Cardiac muscle cell (in vitro differentiated cells and primary cell): ENCODE measurements at places on chromosomes 5 and 9. TPM values are rescaled to one million over a fixed set of nuclear protein-coding genes. Genes with fewer than 3 reads are reported as not detected.
A peak's percentile ranks its signal among the peaks of the same experiment; 100 is the strongest.

The ANKRD18B gene
- total RNA-seq = 0.80 TPM in 1 of 2 replicates, not detected in the other

DNA sequence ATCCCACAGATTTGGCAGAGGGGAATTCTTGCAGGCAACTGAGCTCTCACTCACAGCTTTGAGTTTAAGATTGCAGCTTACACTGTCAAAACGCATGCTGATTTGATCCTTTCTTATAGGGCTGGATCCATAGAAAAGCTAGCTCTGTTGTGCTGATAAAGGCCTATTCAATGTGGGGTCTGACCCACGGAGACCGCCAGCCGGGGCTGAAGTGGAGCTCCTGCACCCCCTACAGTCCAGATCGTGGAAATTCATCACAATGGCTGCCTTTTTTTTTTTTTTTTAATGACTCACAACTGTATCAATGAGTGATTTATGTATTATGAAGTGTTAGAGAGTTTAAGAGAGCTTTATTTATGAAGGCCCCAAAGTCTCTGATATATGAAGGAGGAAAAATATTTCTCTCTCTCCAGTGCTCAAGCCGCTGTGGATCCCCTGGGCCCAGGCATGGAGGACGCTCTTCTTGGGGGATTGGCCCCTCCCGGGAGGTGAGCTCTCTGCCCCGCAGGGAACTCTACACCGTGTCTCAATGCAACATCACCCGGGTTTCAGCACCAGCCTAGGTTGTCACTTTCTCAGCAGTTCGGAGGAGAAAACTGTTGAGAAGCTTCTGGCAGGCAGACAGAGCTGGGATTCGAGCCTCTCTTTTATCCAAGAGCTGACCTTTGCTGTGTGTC is 700.2 kb downstream of the IRX1 start:
- H3K36me3 ChIP-seq = no peaks in the 10 kb centered on the region
- no peak overlapping the region for H3K4me3 ChIP-seq

- H3K27ac ChIP-seq = no peak overlapping the region
- no peaks in the 10 kb centered on the region for H3K36me3 ChIP-seq
- no peak for DNase-seq
- H3K27me3 ChIP-seq = no peaks in the 10 kb centered on the region
Measured at GRCh38 chr9:17330097-17330496, 195.3 kb downstream of the CNTLN start.

GRCh38 chr9:133818444-133818843 is 80.3 kb upstream of the SARDH start:
- H3K4me1 ChIP-seq = peaks cover 14% of the 10 kb centered on the region
- H3K27ac ChIP-seq = no peak overlapping the region
- no peaks in the 10 kb centered on the region for H3K36me3 ChIP-seq

- no peak overlapping the region for H3K4me3 ChIP-seq
- no peak overlapping the region for H3K27ac ChIP-seq
- no peak for DNase-seq
- no peaks in the 10 kb centered on the region for H3K27me3 ChIP-seq
Measured at GRCh38 chr9:37342895-37343294, 79.6 kb upstream of the GRHPR start.

The HSPB3 gene
- total RNA-seq = 45.4 and 79.4 TPM in 2 replicates

DNA sequence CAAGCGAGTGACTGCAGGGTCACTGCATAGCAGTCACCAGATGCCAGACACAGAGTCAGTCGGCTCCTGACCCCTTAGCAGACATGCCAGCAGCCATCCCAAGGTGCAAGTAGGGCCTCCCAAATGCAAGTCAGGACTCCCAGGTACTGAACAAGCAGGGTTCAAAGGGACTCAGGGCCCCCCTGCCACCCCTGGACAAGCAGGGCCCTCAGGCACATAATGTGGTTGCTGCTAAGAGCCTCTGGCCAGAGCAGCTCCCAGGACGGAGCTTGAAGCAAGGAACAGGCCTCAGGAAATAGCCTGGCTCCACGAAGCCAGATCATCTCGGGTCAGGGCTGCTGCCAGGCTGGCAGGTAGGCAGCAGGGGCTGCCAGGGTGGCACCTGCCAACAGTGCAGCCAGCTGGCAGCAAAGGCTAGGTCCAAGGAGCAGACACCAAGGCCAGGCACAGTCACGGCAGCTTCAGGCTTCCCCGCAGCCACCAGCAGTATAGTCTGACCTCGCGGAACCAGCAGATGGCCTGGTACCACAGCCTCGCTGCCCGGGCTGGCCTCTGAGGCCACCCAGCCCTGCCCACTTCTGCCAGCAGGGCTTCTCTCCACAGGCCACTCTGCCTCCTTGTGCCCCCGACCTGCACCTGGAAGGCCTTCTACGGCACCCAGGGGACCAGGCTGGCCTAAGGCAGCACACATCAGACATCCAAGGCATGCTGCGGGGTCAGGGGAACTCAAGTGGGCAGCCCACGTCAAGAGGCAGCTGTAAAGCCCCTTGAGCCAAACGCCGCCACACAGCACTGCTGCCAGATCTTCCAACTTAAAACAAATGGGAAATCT is 7.4 kb downstream of the EEIG1 start:
- H3K27ac ChIP-seq = peak overlapping the region; percentile 80
- no peak overlapping the region for H3K4me3 ChIP-seq
- H3K4me1 ChIP-seq = peaks cover 69% of the 10 kb centered on the region
- no peaks in the 10 kb centered on the region for H3K27me3 ChIP-seq
- no peak for DNase-seq

DNA sequence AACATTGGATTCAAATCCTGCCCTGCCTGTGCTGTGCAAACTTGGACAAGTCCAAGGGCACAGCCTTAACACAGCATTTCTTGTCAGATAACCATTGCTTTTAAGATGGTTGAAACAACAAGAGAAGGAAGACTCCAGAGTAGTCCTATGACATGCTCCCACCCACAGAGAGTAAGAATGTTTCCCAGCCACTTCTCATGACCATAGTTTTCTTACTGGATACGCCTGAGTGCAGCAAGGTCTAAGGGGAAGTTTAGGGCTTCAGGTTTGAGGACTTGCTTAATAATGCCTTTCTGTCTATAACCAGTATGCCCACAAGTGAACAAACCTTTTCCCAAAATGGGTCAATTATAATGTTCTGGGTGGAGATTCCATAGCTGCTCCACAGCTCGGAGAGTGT is 126.4 kb downstream of the SLF1 start:
- H3K27me3 ChIP-seq = no peaks in the 10 kb centered on the region
- no peaks in the 10 kb centered on the region for H3K36me3 ChIP-seq
- H3K4me1 ChIP-seq = no peaks in the 10 kb centered on the region
- no peak overlapping the region for H3K4me3 ChIP-seq

DNA sequence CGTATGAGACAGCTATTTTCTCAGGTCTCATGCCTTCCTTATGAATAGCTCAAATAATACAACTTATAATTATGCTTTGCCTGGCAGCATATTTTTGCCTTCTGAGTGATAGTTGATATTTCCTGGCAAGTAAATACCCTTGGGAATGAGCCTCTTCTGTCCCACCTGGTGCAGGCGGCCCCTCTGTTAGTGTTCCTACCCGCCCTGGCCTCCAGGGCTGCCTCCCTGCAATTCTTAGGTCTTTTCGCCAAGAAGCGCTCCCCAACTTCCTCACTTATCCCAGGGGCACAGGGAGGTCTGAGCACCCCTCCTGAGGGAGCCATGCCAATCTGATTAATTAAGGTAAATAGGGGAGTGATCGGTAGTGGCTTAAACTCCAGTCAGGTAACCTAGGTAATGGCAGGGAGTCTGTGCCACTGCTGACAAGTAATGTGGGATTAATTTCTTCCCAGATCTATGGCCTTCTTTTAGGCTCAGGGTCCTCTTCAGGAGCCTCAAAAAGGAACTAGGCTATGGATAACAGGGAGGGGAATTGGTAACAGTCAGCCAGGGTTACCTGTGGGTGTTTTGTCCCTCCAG is 81.5 kb downstream of the GALNT10 start:
- no peak for DNase-seq
- H3K4me1 ChIP-seq = peaks cover 11% of the 10 kb centered on the region
- no peaks in the 10 kb centered on the region for H3K36me3 ChIP-seq

The NR6A1 gene
- 12.8 and 19.8 TPM in 2 replicates for total RNA-seq

GRCh38 chr5:17239953-17240352 is 22.5 kb downstream of the BASP1 start:
- H3K4me1 ChIP-seq = no peaks in the 10 kb centered on the region
- DNase-seq = no peak
- no peaks in the 10 kb centered on the region for H3K27me3 ChIP-seq
- no peak overlapping the region for H3K4me3 ChIP-seq
- H3K36me3 ChIP-seq = no peaks in the 10 kb centered on the region

The FBXL7 gene
- 19.0 and 22.5 TPM in 2 replicates for total RNA-seq

DNA sequence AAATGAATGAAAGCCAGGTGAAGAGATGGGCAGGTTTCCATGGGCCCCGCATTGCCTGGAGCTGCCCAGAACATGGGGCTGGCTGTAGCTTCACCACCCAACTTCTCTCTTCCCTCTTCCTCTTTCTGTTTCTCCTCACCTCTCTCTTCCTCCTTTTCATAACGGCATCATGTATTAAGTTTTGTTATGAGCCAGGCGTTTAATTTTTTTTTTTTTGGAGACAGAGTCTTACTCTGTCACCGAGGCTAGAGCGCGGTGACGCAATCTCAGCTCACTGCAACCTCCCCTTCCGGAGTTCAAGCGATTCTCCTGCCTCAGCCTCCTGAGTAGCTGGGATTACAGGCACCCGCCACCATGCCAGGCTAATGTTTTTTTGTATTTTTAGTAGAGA is 13.0 kb upstream of the SPINK4 start:
- DNase-seq = no peak
- no peaks in the 10 kb centered on the region for H3K4me1 ChIP-seq
- H3K27me3 ChIP-seq = no peaks in the 10 kb centered on the region
- no peak overlapping the region for H3K27ac ChIP-seq

The SPATA31C1 gene
- not detected in 2 replicates for total RNA-seq

DNA sequence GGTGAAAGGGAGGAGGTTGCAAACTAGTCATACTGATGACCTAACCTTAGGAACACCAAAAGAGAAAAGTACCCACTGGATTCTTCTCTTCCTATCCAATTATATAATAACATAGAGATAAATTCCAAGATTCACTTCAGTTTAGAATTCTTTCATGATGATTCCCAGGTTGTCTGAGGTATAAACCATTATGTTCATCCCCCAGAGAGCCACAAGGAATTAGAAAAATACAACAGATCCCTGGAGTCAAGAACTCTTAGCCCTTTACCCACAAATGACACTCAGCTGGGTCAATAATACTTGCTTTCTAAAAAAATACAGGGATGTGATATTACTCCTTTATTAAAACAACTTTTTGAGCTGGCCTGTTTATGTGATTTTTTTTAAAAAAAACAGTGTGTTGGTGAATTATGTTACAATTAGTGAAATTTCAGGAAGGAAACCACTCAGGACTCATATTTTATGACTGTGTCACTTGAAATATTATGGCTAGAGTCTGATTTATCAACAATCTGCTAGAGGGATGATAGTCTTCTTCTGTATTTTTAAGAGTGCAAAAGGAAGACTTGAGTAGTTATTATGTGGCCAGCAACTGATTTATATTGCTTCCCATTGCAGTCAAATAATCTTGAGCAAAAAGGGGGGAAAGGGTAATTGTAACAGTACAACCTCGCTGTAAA is 338.2 kb downstream of the NFIB start:
- peaks cover 9% of the 10 kb centered on the region for H3K4me1 ChIP-seq
- no peaks in the 10 kb centered on the region for H3K27me3 ChIP-seq
- H3K4me3 ChIP-seq = no peak overlapping the region
- no peak for DNase-seq
- H3K27ac ChIP-seq = no peak overlapping the region

GRCh38 chr5:120452471-120452870 is 11.6 kb upstream of the PRR16 start:
- no peak for DNase-seq

- no peak for DNase-seq
- H3K4me3 ChIP-seq = no peak overlapping the region
- H3K27me3 ChIP-seq = no peaks in the 10 kb centered on the region
- H3K4me1 ChIP-seq = peaks cover 15% of the 10 kb centered on the region
- no peak overlapping the region for H3K27ac ChIP-seq
- H3K36me3 ChIP-seq = no peaks in the 10 kb centered on the region
Measured at GRCh38 chr5:138651767-138652117, 76.5 kb upstream of the HSPA9 start.

The PLAC8L1 gene
- total RNA-seq = not detected in 2 replicates

The PCDHGA11 gene
- total RNA-seq = 3.6 and 5.0 TPM in 2 replicates

The FOXD4L3 gene
- 0.21 TPM in 1 of 2 replicates, not detected in the other for total RNA-seq

DNA sequence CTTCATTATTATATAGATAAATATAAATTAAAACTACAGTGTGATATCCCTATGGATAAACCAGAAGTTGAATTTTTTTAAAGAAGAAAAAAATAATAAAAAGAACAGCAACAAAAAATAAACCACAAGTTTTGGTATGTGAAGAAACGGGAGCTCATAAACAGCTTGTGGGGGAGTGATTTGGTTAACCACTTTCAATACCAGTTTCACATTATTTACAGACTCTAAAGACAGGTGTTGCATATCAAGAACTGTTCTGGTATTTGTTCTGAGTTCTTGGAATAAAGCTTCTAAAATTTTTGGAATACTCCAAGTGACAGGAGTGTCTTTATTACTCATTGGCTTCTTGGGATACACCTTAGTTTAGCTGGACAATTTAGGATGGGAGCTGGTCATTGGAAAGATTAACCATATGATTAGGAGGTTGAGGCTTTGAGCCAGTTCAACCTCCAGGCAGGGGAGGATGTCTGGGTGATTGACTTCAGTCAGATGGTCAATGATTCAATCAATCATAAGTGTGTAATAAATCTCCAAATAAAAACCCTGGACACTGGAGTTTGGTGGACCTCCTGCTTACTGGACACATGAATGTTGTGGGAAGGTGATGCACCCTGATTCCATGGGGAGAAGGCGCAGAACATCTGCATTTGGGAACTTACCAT is 2223.1 kb upstream of the C9orf72 start:
- H3K4me1 ChIP-seq = no peaks in the 10 kb centered on the region
- no peaks in the 10 kb centered on the region for H3K36me3 ChIP-seq
- H3K4me3 ChIP-seq = no peak overlapping the region
- no peak overlapping the region for H3K27ac ChIP-seq

- peaks cover 23% of the 10 kb centered on the region for H3K4me1 ChIP-seq
- H3K27me3 ChIP-seq = no peaks in the 10 kb centered on the region
- H3K4me3 ChIP-seq = peak overlapping the region; percentile 53
Measured at GRCh38 chr5:61332358-61332749, 296 bp downstream of the ZSWIM6 start.

DNA sequence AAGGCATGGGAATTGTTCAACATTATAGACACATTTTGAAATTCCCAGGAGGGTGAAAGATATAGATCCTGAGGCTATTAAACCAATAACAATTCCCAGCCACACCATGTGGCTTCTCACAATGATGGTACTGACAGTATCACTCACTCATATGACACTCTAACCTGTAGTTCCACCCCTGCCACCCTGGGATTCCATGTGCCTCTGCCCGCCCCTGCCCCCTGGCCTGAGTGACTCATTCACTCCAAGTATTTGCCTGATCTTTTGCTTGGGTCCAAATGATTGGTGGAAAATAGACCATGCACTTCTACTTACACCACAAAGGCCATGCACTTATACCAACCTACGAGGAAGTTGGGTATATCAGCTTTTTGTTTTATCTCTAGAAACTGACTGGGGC is 305.2 kb upstream of the DAB2 start:
- H3K27me3 ChIP-seq = no peaks in the 10 kb centered on the region
- no peak overlapping the region for H3K4me3 ChIP-seq
- no peak for DNase-seq
- H3K27ac ChIP-seq = no peak overlapping the region
- H3K36me3 ChIP-seq = no peaks in the 10 kb centered on the region
- no peaks in the 10 kb centered on the region for H3K4me1 ChIP-seq

The MTMR12 gene
- 11.6 and 21.1 TPM in 2 replicates for total RNA-seq

The COL15A1 gene
- 0.39 and 0.74 TPM in 2 replicates for total RNA-seq
